ENCODE measurements at places on chromosomes 16 and 17.
A peak's percentile ranks its signal among the peaks of the same experiment; 100 is the strongest.

DNA sequence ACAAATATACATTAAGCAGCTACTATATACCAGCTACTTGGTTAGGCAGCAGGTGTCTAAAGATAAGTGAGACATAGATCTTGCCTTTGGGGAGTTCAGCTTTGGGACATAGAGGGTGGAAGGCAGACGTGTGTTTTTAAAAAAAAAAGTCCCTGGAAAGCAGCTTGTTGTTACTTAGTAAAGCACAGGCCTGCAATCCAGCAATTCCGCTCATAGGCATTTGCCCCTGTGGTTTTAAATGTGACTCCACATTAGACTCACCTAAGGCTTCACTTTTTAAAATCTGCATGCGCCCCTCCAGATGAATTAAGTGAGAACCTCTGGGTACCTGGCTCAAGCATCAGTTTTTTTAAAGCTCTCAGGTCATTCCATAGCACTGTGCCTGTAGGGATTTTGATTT lies 7.2 kb upstream of the MLYCD start:
- DNase-seq: no peak

GRCh38 chr16:35497399-35497798 lies 2038.0 kb downstream of the TP53TG3F start:
- no peak for DNase-seq

- DNase-seq: no peak
These were observed 418.4 kb upstream of the PMFBP1 start for GRCh38 chr16:72590151-72590937.

- no peak for DNase-seq
These were observed 44.6 kb upstream of the ADCY9 start for GRCh38 chr16:4160658-4161430.

GRCh38 chr16:55638256-55638655 lies 17.5 kb upstream of the SLC6A2 start:
- DNase-seq: peak; percentile 54

DNA sequence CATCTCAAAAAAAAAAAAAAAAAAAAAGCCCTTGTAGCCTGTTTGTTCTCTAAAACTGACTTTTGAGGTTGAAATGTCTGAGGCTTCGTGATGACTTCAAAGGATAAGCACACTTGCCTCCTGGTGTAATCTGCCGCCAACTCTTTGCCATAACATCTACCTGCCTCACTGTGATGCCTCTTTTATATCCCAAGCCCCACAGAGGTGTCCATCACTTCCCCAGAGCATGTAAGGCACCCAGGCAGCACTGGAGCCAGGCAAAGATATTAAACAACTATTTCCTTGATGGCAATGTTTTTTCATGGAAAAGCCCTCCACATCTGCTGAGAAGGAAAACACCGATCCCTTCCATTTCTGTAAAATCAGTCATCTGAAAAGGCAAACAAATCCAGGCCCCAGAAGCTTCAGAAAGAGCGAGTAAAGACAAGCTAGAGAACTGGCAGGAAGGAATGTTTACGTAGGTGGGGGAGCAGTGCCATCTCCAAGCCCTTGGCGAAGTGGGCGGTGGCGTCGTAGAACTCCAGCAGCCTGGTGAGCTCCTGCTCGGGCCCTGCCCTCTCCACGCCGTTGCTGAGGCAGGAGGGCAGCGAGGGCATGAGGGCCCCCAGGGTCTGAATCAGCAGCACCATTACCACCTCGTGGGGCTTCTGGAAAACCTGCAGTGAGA lies 28.6 kb downstream of the COG7 start:
- no peak for DNase-seq

- DNase-seq: no peak
These were observed 136.0 kb upstream of the C17orf78 start for GRCh38 chr17:37239690-37240334.

DNA sequence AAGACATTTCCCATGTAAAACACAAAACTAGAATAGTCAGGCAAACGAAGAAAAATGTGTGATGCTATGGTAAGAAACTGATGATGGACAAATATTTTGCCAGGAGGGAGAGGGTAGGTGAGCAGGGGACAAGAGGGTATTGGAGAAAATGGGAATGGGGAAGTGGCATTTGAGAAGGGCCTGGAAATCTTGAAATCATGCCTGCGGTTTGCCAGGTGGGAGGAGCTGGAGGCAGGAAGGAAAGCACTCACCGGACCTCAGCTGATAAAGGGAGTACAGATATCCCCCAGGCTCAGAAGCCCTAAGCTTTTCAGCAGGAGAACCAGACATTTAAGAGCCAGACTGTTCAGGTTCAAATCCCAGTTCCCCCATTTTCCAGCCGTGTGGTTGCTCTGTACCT lies 103.6 kb downstream of the GSG1L start:
- peak; percentile 31 for DNase-seq

- DNase-seq: no peak
These were observed 23.1 kb upstream of the TMEM94 start for GRCh38 chr17:75433218-75433783.

- DNase-seq: no peak
These were observed 109.9 kb downstream of the TANC2 start for GRCh38 chr17:63075969-63076368.

- DNase-seq: peak; percentile 79
These were observed 12.1 kb downstream of the TBC1D26 start for GRCh38 chr17:15744074-15744676.

- DNase-seq: peak; percentile 47
These were observed 96.5 kb upstream of the TBX2 start for GRCh38 chr17:61302953-61303816.
